Inflammatory macrophage treated with lipopolysaccharide for 1 hour (primary cell): ENCODE measurements at places on chromosomes 5 and 9.

DNA sequence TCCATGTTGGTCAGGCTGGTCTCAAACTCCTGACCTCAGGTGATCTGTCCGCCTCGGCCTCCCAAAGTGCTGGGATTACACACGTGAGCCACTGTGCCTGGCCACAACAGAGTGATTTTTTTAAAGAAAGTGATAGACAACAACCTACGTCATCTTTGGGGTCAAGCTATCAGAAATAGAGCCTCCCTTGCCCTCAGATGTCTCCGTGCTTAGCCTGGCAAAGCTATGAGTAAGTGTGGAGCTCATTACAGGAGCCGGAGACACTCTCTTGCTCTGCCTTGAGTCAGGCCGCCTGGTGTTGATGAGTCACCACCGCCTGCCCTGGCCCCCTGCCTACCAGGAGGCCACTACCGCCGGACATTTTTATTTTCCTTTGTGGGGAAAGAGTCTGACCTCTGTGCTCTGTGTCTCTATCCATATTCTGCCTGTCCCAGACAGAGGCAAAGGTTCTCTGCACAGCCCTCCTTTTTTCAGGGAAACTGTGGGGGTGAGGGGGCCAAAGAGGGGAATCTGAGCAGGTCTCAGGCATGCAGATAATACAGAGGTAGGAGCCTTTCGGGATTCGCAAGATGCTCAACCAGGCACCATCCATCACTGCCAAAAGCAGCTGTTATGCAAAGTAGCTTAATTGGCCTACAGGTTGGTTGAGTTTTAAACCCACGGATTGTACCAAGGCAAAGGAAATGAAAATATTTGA lies 123.7 kb upstream of the CPEB4 start:
- DNase-seq, result peak; percentile 71

GRCh38 chr5:27020973-27021372 lies 17.4 kb downstream of the CDH9 start:
- DNase-seq, result no peak

GRCh38 chr9:134340475-134341160 lies 14.4 kb downstream of the RXRA start:
- DNase-seq, result peak; percentile 81

DNA sequence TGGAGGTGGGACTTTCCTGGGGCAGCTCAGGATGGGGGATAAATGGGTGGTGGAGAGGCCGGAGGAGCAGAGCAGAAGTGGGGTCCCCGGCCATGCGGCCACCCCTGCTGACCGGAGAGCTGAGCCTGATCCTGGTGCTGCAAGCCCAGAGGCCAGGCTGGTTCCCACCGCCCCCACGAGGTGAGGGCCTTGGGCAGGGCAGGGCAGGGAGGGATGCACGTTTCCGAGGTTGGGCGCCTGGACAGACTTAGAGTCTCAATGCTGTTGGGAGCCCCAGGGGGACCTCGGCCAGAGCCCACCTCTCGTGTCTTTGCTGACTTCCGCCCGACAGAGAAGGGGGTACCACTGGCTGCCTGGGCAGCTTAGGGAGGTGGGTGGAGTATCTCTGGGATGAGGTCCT lies 5.5 kb downstream of the OBP2A start:
- no peak for DNase-seq

GRCh38 chr5:43227655-43228054 lies 35.6 kb downstream of the NIM1K start:
- peak; percentile 60 for DNase-seq

- DNase-seq, result peak; percentile 89
These were observed 114.2 kb downstream of the LHFPL2 start for GRCh38 chr5:78534148-78534904.
